ENCODE measurements at places on chromosomes 1 and 21.

- no peak for DNase-seq
These were observed 106.5 kb downstream of the RGS7 start for GRCh38 chr1:241250465-241250864.

GRCh38 chr21:16072737-16073136 lies 343.0 kb downstream of the USP25 start:
- DNase-seq: no peak

GRCh38 chr1:191343816-191344215 lies 814.4 kb upstream of the RGS18 start:
- no peak for DNase-seq

- no peak for DNase-seq
These were observed 126.0 kb upstream of the IPO9 start for GRCh38 chr1:201702936-201703335.

DNA sequence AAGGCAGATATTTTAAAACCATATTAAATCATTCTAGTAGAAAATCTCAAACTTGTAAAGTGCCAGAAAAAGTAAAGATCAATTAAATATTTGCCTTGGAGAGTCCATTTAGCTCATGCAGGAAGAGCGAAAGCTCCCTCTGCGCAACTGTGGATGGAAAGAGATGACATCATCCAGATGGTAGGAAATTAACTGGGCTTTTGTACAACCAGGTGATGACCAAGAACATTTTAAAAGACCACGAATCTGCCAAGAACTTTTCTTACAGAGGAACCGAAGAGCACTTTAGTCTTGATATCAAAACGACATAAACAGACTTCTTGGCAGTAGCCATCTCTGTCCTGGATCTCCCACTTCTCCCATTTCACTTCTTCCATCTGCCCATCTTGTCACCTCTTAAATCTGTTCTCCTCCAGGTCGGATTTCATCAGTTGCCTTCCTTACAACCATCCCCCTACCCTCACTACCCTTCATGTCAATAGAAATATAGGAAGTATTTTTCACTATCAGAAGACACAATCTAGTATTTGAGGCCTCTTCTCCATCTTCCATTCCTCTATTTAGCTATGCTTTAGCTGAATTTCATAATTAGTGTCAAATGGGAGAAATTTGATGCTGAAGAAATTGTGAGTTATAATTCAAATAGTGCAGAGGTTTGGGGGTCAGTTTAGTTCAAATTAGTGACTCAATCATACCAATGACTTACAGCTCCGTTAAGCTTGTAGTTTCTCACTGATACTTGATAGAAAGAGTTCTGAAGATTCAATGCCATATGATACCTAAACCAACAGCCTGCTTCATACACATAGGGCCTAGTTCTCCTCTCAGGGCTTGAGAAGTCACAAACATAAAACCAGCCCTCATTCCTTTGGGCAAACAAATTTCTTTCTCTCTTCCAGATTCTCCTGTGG lies 22.0 kb upstream of the DNASE2B start:
- DNase-seq: no peak

DNA sequence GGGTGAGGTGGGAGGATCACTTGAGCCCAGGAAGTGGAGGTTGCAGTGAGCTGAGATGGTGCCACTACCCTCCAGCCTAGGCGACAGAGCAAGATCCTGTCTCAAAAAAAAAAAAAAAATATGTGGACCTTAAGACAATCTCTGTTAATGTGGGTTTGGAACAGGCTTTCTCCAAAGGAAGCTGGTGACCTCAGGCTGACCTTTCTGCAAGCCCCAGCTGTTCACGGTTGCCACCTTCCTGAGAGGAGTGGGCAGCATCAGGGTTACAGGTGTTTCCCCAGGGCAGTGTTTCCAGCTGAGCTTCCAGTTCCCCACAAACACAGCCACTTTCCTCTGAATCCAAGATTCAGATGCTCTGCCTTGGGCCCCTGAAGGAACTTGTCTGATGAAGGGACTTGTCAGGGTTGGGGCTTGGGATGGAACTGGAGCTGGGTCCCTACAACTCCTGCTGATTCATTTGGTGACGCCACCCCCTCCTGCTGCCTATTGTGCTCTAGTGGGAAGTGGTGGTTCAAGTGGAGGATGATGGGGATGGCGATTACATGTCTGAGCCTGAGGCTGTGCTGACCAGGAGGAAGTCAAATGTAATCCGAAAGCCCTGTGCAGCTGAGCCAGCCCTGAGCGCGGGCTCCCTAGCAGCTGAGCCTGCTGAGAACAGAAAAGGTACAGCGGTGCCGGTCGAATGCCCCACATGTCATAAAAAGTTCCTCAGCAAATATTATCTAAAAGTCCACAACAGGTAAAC lies 1.9 kb downstream of the ZBTB48 start:
- DNase-seq: no peak

DNA sequence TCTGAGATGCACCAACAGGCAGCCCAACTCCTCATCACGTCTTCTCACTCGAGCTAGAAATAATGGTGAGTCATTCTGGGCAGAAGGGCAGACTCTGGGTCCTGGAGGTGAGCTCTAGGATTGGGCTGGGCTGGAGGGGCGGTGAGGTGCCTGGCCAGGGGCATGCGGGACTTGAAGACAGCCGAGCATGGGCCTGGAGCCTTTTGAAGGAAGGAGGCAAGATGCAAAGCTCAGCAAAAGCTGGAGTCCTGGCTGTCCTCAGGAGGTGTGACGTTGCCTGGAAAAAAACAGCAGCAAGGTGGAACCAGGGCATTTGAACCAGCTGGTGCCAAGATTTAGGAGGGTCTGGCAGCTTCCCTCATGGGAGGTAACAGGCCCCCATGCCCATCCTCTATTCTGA lies 712 bp downstream of the KCNA2 start:
- no peak for DNase-seq

- DNase-seq: no peak
These were observed 6.7 kb upstream of the AHCYL1 start for GRCh38 chr1:109977657-109978378.

DNA sequence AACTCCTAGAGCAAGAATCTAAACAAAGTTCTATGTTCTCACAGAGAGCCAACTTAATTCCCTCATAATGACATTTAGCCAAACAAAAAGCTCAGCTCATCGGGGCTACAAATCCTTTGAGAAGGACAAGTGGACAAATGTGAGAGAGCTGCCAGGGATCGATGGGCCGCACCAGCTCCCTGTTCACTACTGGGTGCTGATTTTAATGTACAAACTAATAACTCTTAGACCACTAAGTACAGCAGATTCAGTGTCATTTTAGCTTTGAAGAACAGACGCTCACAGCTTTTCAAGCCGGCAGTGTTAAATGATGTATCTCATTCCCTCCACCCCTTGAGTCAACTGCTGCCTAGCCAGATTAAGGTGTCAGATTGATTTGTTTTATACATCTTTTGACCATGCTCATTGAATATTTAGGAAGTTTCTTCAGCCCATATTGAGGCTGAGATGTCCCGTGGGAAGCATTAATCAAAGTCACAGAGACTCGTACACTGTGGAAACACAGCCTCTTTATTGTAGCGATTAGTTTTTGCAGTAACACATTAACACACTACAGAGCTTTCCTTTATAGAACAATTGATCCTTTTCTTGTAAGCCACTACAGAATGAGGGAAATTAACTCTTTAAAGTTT lies 21.1 kb downstream of the PROX1 start:
- no peak for DNase-seq

GRCh38 chr1:77831976-77832711 lies 52.7 kb downstream of the MIGA1 start:
- DNase-seq: no peak

DNA sequence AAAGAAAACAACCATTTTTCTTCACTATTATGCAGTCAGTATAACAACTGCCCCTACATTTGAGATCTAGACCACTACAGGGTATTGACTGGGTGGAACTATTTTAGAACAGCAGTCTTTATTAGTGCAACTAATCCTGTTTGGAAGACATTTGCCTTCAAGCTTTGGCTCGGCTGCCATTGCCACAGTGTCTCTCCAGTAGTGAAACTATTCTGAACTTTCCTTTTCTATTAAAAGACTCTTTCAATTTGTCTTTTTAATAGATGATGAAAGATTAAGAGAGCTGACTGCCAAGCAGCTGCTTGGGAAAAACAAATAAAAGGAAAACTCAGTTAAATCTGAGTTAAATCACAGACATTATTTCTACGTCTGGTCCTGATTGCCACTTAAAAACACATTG lies 49.3 kb downstream of the LPGAT1 start:
- DNase-seq: no peak

GRCh38 chr1:101005183-101005582 lies 20.4 kb downstream of the DPH5 start:
- DNase-seq: no peak

GRCh38 chr1:232925421-232926220 lies 24.8 kb upstream of the NTPCR start:
- DNase-seq: no peak

DNA sequence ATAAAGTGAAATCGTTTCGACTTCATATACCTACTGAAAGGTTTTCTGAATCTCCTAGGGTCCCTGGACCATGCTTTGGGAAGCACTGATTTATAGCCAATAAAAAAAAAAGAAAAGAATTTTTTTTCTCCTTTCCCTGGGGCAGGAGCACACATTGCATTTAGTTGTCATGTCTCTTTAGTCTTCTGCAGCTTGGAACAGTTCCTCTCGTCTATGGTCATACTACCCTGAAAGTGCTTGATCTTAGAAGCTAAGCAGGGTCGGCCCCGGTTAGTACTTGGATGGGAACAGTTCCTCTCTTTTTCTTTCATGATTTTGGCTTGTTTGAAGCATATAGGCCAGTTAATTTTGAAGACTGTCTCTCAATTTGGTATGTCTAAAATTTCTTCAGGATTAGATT lies 3.7 kb upstream of the SERPINC1 start:
- DNase-seq: no peak

DNA sequence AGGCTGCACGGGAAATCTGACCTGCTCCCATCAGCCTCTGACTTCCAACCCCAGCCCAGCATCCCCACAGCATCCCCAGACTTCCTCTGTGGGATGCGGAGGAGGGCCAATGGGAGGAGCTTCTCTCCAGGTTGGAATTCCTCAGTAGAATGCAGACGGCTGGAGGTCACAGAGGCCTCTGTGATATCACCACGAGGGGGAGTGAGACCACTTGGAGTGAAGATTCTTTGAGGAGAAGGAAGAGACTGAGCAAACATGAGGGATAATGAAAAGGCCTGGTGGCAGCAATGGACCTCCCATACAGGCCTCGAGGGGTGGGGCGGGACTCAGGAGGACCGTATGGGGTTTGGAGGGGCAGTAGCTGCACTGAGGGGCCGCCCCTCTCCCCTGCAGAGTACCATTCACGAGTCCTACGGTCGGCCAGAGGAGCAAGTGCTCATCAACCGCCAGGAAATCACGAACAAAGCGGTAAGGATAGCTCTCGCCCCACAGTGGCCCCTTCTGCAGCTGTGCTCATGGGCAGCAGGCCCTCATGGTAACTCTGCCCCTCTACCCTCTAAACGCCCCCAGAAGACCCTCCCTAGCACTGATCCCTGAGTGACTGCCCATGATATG lies at the start of gene CATSPER4:
Gene CATSPER4, plus strand, starts transcription at position 230 of the 615 bp plus-strand sequence. Its CDS starts 26 bp downstream, at position 256.
- DNase-seq: peak; percentile 73

Data from HuH-7 (cell line).